HS-27A (cell line): ENCODE measurements at places on chromosomes 6 and 20.

GRCh38 chr6:154974485-154975149 is 20.5 kb upstream of the TIAM2 start:
- no peak for DNase-seq

DNA sequence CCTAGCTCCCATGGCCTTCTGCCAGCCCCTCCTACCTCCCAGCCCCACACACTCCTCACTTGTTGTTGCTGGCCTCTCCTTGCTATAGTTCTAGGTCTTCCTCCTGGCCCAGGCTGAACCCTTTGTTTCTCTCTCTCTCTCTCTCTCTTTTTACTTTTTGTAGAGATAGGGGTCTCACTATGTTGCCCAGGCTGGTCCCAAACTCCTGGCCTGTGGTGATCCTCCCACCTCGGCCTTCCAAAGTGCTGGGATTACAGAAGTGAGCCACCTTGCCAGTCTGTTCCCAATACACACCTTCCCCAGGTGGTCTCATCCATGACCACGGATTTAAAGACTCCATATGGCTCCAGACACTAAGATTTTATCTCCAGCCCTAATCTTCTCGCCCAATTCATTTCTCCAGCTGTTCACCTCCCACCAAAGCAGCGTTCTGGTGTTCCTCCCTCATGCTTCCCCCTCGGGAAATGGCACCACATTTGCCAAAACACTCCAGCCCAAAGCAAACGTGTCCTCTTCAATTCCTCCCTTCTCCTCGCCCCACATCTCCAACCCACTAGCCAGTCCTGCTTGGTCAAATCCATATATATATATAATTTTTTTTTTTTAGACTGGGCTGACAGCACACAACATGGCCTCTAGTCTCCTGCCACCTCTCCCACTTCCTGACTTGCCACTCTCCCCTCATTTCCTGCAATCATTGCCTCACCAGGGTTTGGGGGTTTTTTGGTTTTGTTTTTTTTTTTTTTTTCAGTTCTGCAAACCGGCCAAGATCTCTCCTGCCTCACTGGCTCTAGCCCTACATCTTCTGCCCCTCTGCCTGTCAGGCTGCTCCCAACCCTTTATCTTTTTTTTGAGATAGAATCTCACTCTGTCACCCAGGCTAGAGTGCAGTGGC is 104.4 kb downstream of the NCR2 start:
- no peak for DNase-seq

DNA sequence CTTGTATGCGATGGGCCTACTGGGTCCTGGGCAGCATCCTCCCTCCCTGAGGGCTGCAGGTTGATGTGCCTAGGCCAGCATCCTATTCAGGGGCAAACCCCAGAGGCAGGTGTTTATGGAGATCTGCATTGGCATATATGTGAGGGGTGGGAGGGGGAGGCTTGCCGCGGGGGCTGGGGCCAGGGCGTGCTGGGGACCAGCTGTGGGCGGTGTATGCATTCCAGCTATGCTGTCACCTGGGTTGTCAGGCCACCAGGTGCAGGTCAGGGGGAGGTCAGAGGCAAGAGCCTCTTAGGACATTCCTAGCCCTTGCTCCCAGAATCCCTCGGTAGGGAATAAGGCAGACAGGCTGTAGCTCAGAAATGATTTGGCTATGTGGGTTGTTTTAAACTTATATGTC is 11.9 kb downstream of the FOXA2 start:
- no peak for DNase-seq

DNA sequence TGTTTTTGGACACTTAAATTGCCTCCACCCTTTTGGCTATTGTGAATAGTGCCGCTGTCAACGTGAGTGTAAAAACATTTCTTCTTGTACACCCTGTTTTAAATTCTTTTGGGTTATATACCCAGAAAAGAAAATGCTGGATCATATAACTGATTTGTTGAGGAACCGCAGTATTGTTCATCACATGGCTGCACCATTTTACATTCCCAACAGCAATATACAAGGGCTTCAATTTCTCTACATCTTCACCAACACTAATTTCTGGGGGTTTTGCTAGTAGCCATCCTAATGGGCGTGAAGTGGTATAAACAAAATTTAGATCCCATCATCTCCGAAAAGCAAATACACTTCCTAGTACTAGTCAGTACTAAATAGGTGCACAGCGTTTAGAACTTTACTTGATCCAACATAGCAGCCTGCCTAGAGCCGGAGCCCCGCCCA is 579 bp upstream of the BPHL start:
- DNase-seq = no peak

- no peak for DNase-seq
These were observed 408.4 kb downstream of the PLCB1 start for GRCh38 chr20:8540466-8540865.

GRCh38 chr20:38225900-38226263 is 34.7 kb downstream of the KIAA1755 start:
- no peak for DNase-seq

DNA sequence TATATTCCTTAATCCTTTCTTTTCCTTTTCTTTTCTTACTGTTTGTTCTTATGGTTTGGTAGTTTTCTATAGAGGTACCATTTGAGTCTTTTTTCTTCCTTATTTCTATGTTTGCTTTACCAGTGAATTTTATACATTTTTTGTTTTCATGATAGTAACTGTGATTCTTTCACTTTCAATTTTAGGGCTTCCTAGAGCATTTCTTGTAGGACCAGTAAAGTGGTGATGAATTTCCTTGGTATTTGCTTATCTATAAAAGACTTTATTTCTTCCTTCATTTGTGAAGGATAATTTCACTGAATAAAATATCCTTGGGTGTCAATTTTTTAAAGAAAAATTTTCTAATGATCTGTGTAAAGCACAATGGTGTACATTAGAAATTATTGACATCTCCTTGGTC is 637.4 kb downstream of the CD109 start:
- no peak for DNase-seq

DNA sequence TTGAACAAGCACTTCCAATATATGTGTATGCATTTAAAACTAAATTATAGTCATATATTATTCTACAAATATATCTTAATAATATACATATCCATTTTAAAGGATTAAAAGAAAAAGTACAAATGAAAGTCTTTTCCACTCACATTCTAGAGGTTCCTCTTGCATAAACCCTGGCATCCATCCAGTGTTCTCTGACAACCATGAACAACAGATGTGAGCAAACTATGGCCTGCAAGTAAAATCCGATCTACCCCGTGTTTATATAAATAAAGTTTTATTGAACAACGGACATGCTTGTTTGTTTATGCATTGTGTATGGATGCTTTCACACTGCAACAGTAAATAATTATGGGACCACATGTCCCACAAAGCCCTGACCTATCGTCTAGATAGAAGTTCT is 1122.3 kb downstream of the EPHA7 start:
- no peak for DNase-seq

DNA sequence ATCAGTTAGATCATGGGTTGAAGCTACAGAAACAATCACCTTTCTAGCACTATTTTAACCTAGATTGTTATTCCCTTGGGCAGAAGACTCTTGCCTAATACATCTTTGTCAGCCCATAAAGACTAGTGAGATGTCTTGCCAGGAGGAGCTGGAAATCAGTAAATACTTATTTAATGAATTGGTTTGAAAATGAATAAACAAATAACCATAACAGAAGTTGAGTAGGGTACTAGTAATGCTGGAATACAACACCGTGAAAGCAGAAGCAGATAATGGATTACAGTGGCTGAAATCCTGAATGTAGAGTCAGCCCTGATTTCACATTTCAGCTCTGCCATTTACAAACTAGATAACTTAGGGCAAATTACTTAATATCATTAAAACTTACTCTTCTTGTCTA is 236.1 kb downstream of the PACRG start:
- no peak for DNase-seq

DNA sequence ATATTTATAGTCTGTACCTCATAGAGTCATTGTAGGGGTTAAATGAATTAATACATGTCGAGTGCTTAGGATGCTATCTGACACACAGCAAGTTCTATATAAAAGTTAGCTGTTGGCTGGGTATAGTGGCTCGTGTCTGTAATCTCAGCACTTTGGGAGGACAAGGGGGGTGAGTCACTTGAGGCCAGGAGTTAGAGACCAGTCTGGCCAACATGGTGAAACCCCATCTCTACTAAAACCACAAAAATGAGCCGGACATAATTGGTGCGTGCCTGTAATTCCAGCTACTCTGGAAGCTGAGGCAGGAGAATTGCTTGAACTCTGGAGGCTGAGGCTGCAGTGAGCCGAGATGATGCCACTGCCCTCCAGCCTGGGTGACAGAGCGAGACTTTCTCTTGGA is 222.9 kb downstream of the UBE3D start:
- peak; percentile 64 for DNase-seq

GRCh38 chr20:61300709-61301108 is 48.6 kb downstream of the CDH4 start:
- DNase-seq = no peak

- no peak for DNase-seq
These were observed 69.2 kb upstream of the E2F3 start for GRCh38 chr6:20332441-20333006.

DNA sequence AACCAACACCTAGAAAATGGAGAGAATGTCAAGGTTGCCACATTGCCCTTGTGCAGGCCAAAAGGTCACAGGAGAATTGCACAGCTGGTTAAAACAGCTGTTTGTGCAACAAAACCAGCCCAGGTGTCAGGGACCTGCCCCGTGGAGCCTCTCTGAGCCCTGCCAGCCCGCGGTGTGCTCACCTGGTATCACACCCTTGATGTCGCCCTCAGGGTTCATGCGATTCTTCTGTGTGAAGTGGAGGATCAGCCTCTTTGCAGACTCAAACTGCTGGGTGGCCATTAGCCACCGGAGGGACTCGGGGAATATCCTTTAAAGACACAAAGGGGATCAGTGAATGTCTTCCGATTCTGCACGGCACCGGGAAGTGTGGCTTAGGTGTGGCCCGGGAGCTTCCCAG is 39.2 kb downstream of the PSMG4 start:
- DNase-seq = no peak

DNA sequence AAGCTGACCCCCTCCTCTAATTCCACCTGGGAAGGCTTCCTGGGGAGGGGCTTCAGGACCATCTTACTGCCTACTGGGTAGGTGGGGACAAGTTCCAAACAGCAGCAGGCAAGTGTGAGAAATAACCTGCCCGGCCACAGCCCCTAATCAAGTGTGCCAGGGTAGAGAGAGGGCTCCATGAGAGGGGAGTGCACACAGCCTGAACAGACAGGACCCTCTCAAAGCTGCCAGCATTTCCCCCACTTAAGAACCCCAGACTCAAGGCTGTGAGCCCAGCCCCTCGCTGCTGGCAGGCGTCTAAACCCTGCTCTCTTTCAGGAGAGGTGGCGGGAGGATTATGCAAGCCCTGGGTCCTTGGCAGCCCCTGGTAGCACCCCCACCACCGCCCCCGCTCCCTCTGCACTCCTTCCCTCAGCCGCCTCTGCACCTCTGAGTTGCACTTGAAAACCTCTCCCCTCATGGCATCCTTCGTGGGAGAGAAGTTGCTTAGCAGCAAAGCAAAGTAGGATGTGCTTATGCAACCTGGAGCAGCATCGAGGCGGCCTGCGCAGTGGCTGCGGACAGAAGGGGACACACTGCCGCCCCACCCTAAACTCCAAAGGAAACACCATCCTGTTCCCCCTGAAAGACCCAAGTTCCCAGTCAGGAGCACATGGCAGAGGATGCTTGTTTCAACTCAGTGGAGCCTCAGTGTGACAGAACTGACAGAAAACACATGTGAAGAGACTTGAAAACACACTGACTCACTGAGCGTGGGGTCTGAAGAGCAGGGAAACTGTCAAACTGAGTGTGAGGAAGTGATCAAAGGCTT is 10.5 kb downstream of the DDRGK1 start:
- no peak for DNase-seq

GRCh38 chr6:91155129-91155785 is 568.4 kb upstream of the MAP3K7 start:
- DNase-seq = no peak

GRCh38 chr6:149054559-149055194 is 262.8 kb upstream of the TAB2 start:
- no peak for DNase-seq

DNA sequence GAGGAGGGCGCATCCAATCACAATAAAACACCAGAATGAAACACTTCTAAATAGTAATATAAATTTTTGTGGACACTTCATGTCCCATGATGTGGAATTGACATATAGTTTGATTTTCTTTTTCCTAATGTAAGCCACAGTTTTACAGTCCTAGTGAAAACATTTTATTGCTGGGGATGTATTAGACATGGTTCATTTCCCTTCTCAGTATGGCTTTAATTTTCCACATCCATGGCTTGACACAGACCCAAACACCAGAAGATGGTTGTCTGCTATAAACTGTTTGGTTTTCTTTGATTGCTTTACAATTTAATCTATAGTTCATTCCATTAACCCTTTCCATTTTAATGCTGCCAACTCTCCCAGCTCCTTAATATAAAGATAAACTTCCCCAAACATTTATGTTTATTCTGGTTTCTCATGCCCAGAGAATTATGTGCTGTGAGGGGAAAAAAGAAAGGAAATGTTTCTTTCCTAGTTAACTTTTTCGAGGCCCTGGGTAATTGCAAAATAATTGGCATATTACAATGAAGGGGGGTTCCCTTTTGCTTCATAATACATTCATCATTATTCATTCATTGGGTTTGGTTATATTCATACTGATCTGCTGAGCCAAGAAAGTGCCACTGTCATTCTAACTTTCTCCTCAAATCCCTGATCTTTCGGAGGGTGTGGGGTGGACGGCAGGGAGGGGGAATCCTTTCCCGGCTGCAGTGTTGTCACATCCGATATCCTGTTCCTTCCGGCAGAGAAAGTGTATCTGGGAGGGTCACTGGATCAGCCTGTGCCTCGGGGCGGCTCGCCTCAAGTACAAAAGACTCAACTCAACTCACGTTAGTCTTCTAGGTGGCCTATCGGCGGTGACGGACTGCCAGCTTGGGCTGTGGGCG is 127.6 kb upstream of the TFAP2D start:
- no peak for DNase-seq

DNA sequence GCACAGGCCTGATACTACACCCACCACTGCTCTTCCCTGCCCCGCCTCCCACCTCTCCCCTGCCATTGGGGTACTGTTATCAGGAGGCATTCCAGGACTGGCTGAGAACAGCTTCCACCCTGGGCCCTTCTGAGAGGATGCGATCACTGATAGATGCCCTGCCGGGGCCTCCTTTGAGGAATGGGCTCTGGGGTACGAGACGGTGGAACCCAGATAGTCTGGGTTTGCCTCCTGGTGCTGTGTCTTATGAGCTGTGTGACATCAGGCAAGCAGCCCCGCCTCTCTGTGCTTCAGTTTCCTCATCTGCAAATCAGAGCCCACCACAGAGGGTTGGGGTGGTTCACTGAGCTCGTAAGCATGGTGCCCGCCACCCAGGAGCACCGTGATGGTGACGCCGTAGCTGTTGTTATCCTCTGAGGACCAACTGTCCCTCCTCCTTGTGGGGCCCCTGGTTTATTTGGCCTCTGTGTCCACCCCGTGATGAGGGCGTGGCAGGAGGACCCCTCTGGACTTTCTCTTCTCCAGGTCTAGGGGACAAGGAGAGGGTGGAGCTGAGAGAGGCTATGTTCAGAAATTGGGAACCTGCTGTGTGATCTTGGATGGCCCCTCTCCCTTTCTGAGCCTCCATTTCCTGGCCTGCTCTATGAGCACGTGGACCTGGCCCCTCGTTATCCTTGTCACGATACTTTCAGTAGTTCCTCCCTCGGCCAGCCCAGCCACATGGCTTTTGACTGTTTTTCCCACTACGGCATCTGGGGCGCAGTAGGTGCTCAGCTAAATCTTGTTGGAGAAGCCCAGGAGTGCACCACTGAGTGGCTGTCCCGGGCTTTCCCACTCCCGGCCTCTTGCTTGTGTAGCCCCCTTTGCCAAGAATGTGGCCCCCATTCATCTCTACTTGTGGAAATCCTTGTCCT is 18.3 kb downstream of the SRC start:
- no peak for DNase-seq
